ENCODE measurements at places on chromosomes 7 and 10.

GRCh38 chr7:128459394-128459878 is 3.8 kb downstream of the HILPDA start:
- peak; percentile 45 for DNase-seq

DNA sequence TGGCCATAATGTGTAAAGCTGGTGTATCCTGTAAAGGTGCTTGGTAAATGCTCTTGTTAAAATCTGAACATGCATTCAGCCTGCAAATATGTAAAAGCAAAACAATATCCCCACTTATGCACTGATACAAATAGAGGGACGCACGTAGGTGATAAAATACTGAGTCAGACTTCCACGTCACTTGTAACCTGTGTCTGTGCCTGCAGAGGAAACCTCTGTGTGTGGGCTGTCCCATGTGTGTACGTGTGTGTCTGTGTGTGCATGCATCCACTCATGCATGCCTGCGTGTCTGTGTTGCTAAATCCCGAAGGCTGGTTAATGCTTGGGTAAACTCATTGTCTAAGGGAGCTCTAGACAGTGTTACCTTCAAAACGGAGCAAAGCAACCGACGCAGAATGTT is 68.9 kb downstream of the KLF6 start:
- DNase-seq: no peak

GRCh38 chr7:71182438-71182935 is 50.5 kb downstream of the GALNT17 start:
- no peak for DNase-seq

- no peak for DNase-seq
Observed at GRCh38 chr10:5433182-5433581, 20.8 kb downstream of the NET1 start.

DNA sequence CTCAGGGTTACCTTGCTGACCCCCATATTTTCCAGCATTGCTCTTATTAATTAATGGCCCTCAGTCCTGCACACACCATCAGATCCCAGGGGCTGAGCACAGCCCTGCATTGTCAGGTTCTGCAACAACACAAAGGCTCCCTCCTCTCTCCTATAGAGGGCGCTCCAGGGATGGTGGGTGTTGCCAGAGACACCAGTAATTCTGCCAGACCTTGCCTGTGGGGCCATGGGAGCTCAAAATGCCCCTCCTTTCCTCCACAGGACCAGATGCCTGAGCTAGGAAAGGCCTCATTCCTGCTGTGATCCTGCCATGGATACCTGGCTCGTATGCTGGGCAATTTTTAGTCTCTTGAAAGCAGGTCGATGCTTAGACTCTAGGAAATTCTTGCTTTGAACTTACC is 42.8 kb upstream of the PRSS58 start:
- DNase-seq: no peak

DNA sequence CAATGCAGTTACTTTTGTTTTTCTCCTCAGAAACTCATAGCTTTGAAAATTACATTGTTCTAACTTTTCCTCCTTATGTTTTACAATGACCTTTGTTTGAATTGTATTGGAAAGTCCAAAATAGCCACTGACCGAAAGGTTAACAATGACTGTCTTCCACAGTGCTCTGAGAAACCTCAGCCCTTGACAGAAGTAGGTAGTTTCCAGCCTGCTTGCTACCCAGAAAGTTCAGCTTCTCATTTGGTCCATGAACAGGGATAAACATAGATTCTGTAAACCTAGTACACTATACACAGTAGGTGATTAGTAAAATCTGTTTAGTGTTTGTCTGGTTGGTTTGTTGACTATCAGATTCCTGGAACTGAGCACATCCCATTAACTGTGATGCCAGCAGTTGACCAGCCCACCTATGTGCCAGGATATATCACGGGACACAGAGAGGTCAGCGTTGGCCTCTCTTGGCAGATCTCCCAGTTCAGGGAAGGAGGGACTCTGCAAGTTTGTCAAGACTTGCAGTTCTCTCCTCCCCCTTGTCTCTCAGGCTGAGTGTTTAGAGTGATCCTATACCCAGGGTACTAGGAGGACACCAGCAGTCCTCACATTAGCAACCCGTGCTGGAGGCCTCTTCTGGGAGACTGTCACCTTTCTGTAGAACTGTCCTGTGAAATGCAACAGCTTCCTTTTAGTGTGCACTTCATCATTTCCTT is 297.6 kb downstream of the ARHGAP12 start:
- DNase-seq: no peak

GRCh38 chr7:29146057-29146706 is at the start of gene CPVL:
Gene CPVL (minus strand): TSS chr7:29146537. CDS start chr7:29121061, 25,476 bp downstream.
- DNase-seq: no peak

DNA sequence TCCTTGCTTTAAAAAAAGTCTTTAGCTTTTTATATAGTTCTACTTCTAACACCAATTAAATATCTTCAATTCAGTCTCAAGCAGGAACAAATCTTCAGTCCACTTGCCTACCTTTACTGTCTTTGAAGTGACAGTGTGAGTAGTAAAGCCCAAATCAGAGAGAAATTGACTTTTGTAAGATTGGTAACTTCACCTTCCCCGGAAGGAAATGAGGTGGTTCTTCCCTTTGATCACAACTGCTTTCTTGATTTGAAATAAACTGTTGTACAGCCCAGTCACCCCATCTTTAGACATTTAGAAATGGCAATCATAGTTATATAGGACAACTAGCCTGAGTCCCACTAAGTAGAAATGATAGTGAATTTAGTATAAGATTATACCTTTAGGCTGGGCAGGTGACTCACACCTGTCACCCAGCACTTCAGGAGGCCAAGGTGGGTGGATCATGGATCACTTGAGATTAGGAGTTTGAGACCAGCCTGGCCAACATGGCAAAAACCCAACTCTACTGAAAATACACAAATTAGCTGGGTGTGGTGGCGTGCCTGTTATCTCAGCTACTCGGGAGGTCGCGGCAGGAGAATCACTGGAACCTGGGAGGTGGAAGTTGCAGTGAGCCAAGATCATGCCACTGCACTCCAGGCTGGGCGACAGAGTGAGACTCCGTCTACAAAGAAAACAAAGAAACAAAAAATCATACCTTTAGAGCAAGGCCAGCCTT is 4.7 kb downstream of the FAS start:
- no peak for DNase-seq

GRCh38 chr7:36514289-36515243 is 124.9 kb downstream of the ANLN start:
- DNase-seq: no peak

DNA sequence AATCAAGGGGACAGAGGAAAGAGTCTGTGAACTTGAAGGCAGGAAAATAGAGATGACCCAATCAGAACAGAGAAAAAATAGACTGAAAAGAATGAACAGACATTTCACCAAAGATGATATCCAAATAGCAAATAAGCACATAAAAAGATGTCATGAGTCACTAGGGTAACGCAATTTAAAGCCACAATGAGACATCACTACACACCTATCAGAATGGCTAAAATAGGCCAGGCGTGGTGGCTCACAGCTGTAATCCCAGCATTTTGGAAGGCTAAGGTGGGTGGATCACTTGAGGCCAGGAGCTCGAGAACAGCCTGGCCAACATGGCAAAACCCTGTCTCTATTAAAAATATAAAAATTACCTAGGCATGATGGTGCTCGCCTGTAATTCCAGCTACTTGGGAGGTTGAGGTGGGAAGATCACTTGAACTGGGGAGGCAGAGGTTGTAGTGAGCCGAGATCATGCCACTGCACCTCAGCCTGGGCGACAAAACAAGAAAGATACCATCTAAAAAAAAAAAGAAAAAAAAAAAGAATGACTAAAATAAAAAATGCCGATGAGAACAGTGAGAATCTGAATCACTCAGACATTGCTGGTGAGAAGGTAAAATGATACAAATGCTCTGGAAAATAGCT is 100.9 kb downstream of the LHPP start:
- no peak for DNase-seq

GRCh38 chr10:103367379-103367781 is 396 bp upstream of the TAF5 start:
- no peak for DNase-seq

GRCh38 chr10:29448125-29448524 is 159.3 kb downstream of the LYZL1 start:
- no peak for DNase-seq

- DNase-seq: no peak
Observed at GRCh38 chr7:85620936-85621685, 434.3 kb upstream of the SEMA3D start.

GRCh38 chr10:3735175-3735574 is 49.8 kb downstream of the KLF6 start:
- no peak for DNase-seq

DNA sequence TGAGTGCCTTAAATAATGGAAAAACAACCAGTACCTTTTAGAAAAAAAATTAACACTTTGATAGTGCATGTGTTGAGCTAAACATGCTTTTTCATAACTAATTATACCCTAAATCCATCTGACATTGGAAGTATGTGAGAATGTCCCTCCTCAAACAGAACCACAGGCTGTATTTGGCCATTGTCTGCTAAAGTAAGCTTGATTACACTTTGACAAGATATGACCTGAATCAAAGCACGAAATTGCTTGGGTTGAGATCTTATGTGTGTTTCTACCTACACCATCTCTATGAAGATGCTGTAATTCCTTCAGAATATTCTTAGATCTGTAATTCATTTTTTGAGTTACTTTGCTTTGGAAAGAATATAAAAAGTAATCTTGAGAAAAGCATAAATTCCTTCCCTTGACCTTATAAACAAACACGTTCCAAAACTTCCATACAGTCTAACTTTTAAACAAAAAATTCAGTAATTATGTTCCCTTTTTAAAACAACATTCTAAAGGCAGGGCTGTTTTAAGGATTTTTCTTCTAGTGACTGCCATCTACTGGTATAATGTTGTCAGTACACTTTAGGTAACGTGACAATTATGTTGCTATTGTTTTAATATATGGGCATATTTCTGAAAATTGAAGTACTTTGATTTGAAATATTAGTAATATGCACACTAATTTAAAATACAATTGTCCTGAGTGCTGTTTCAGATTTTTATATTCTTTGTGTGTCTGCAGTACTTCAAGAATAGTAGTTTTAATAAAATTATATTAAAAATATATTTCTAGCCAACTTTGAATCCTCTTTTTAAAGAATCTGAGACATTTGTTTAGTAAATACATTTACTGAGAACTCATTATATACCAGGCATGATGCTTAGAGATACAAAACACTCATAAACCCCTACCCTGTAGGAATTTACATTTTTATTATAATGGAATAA is 20.9 kb downstream of the CD36 start:
- no peak for DNase-seq

DNA sequence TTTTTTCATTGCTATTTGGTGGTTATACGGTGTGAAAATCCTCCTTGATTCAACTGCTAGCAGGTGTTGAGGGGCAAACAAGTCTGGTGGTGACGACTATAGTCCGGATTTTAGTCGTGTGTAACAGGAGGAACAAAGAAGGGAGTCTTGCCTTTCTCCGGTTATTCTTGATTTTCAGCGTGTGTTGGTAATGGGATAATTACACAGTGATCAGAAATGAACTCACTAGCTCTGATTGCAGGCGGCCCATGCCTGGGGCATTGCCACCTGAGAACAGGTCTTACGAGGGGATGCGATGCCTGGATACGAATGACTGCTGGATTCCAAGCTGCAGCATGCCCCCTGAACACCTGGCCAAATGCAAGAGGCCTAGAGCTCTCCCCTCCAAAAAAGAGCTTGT is 72.8 kb downstream of the CAMK1D start:
- no peak for DNase-seq

DNA sequence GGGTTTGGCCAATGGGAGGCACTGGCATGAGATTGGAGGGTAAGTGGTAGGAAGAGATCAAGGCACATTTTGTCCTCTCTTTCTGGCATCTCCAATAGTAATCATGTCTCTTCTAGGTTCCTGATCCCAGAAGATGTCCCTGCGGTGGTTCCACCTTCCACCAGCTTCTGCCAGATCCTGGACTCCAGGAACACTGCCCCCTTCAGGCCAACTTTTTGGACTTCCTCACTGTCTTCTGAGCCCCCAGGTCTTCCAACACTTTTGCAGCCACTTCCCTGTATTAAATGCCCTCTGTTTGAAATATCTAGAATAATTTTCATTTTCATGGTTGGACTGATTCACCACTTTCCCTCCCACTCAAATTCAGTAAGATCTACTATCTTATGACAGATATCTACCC is 60.9 kb downstream of the BAMBI start:
- DNase-seq: no peak

- no peak for DNase-seq
Observed at GRCh38 chr7:37483627-37484026, 35.0 kb upstream of the ELMO1 start.

GRCh38 chr7:98312201-98312600 is 30.7 kb downstream of the BRI3 start:
- DNase-seq: no peak

DNA sequence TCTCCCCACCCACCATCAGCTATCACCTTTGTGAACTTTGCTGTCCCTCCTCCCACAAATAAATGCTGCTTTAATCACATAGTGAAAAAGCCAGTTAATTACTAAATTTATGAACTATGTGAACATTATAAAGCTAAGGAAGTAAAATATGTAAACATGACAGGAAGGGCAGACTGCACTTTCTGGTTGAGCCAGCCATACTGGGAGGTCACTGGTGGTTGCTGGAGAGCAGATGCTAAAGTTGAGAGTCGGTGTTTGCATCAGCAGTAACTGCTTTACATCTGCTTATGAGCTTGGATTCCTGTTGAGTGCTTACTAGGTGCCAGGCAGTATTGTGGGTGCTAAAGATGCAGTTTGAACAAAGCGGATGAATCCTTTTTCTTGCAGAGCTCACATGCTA is 209.9 kb upstream of the FZD1 start:
- DNase-seq: no peak

DNA sequence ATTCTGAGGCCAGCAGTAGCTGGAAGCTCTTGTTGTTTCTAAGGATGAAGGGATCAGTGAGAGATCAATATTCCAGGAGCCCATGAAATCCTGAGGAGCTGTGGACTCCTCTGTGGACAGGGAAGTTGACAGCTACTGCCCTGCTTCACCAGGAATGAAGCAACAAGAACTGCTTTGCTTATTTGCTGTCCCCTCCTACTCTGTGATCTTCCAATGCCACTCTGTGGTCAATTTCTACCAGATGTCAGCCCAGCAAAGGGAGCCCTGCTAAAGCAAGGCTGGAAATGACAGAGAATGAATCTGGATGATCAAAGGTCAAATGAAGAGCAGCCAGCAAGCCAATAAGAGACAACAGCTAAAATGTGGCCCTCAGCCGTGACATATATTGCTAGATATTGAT is 227.5 kb upstream of the CHRM2 start:
- DNase-seq: no peak

- DNase-seq: no peak
Observed at GRCh38 chr7:148483515-148484308, 106.9 kb upstream of the C7orf33 start.

GRCh38 chr10:35909121-35909720 is 267.1 kb upstream of the FZD8 start:
- no peak for DNase-seq

GRCh38 chr10:96608805-96609204 is 22.0 kb upstream of the TM9SF3 start:
- DNase-seq: no peak

GRCh38 chr7:55177589-55178261 is 158.9 kb downstream of the EGFR start:
- DNase-seq: no peak

Measured in GM19239 (cell line).